ENCODE measurements at places on chromosomes 1 and 21.

GRCh38 chr21:17848228-17848627 lies 29.1 kb upstream of the C21orf91 start:
- DNase-seq = peak; percentile 87

- no peak for DNase-seq
Observed at GRCh38 chr21:25518491-25518911, 88.8 kb downstream of the MRPL39 start.

DNA sequence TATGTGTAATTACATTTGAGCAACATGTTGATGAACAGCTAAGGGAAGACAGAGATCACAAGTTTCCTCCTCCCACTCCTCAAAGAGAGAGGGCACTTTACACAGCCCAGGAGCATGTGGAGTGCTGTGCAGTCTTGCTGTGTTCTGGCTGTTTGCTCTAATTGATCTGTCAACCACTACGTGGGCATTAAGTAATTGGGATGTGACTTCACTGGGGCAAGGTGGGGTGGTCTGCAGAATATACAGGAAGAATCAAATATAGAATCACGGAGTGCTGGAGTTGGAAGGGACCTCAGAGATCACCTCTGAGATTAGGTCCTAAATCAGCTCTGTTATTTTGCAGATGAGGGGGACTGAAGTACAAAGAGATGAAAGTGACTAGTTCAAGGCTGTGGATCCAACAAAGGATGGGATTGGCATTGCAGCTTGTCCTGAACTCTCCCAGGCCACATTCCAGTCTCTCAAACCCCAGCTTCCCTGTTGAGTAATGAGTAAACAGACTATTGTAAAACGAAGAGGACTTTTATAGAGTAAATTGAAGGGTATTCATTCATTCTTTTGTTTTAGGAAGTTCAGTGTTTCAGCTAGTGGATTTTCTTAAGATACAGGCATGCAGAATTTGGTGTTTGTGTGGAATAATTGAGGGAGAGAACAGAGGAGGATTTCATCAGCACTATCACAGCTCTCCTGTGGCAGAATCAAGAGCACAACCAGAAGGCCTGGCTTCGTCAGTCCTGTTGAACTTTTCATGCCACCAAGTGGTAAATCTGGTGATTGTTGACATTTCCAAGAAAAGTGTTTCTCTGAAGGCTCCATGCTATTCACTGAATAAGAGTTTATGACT lies 22.4 kb downstream of the NOS1AP start:
- DNase-seq = no peak

DNA sequence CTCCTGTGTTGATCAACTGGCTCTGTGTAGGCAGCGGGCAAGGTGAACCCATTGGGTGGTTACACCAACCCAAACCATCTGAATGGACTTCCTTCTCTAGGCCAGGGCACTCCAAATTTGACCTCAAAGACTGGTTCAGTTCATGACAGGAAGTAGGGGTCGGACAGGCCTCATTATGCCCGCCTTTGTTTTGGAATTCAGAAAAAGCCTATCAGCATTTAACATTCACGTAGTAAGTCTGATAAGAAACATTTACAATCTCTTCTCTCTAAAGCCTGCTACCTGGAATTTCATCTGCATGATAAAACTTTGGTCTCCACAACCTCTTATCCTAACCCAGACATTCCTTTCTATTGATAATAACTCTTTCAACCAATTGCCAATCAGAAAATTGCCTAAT lies 97.1 kb upstream of the ETV3 start:
- no peak for DNase-seq

Measured in HS-5 (cell line).